ENCODE measurements at places on chromosomes 6 and 20. TPM values are rescaled to one million over a fixed set of nuclear protein-coding genes. Genes with fewer than 3 reads are reported as not detected.

DNA sequence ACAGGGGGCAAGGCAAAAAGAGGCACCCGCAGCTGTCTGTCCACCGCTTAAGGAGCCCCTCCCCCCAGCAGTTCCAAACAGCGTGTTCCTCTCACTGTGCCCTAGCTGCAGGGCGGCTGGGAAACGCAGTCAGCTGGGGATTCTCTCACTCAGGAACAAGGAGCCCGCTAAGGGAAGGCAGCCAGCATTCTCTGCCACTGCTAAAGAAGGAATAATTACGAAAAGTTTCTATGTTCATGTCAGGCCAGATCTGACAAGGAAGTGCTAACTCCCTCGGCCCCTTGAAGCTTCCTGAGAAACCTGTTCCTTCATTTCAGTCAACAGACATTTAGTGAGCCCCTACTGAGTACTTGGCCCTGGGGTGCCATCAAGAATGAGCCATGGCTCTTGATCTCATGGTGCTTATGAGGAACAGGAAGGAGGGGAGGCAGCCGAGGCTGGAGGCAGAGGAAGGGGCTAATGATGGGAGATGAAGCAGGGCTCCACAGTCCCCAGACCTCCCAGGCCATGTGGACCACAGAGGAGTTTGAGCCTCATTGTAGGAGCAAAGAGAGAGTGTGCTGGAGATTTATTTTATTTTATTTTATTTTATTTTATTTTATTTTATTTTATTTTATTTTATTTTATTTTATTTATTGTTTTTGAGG is 101.7 kb upstream of the PMEPA1 start:
- DNase-seq, result no peak
- no peaks in the 10 kb centered on the region for H3K4me1 ChIP-seq
- H3K36me3 ChIP-seq, result no peaks in the 10 kb centered on the region
- no peaks in the 10 kb centered on the region for H3K27me3 ChIP-seq
- no peak overlapping the region for H3K4me3 ChIP-seq

DNA sequence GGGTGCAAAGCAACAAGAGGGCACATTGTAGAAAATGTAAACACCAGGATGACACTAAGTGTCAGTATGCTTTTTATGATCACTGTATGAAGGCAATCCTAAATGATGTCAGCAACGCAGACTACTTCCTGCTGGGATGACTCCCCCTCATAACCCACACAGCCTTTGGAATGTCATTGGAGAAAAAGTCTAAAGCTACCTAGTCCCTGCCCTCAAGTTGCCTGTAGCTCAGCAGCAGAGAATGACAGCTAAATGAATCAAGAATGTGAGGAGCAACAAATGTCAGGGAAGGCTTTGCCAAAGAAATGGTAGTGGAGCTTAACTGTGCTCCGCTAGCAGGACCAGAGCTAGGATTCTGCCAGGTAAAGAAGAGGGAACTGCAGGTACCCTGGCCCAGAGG is 555.6 kb downstream of the CD83 start:
- no peak overlapping the region for H3K27ac ChIP-seq
- no peaks in the 10 kb centered on the region for H3K27me3 ChIP-seq
- DNase-seq, result no peak
- no peaks in the 10 kb centered on the region for H3K4me1 ChIP-seq

DNA sequence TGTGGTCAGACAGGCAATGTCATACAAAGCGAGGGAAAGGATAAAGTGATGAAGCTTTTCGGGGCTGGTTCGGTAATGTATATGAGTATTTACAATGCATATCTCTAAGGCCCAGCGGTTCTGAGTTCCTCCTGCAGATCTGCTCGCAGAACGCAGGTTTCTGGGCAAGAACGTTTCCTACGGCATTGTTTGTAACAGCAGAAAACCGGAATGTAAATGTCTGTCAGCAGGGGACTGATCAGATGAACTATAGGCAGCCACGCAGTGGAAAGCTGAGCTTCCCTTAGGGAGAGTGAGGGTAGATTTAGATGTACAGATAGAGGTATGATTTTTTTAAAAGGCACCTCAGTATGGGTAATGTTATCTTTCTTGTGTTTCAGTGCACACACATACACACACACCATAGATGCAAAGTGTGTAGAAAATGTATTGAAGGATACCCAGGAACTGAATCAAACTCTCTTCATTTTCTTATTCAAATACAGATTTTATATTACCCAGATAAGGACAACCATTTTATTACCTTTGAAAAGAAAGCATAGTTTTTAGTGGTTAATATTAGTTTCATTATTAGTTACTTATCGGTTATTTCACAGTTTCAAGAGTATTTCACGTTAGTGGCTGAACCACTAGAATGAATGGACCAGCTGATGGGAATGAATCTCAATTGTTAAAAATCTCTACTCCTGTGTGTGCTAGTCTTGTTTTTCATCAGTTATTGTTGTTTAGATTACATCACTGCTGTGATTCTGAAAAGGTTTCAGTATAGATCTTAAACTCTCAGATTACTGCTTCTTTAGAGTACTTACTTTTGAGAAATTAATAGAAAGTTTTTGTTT is 56.2 kb downstream of the SNX9 start:
- no peak for DNase-seq
- H3K4me3 ChIP-seq, result no peak overlapping the region
- H3K36me3 ChIP-seq, result no peaks in the 10 kb centered on the region
- H3K27me3 ChIP-seq, result no peaks in the 10 kb centered on the region

DNA sequence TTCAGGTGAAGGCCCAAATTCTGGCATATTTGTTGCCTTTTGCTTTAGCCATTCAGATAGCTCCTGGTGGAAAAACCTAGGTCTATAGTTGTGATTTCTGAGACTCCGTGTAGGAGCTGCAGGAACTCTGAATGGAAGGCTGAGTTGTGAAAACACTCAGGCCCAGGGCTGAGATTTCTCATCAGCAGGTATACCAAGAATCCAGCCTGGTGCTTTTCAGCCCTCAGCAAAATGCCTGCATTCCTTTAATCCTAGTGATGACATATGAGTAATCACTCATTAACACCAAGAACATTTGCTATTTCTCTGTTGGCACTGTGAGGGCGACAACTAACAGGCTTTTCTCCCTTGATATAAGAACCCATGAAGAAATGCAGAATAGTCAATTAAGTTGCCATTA is 546.1 kb upstream of the MAN1A1 start:
- no peak overlapping the region for H3K4me3 ChIP-seq
- no peak for DNase-seq
- no peaks in the 10 kb centered on the region for H3K27me3 ChIP-seq
- H3K36me3 ChIP-seq, result no peaks in the 10 kb centered on the region
- H3K27ac ChIP-seq, result no peak overlapping the region
- H3K4me1 ChIP-seq, result no peaks in the 10 kb centered on the region

- no peak overlapping the region for H3K4me3 ChIP-seq
- no peaks in the 10 kb centered on the region for H3K27me3 ChIP-seq
- H3K27ac ChIP-seq, result no peak overlapping the region
- H3K4me1 ChIP-seq, result peaks cover 1% of the 10 kb centered on the region
Observed at GRCh38 chr6:5537132-5537531, 275.8 kb downstream of the FARS2 start.

GRCh38 chr6:31792761-31793171 is 2.8 kb downstream of the VARS1 start:
- H3K4me3 ChIP-seq, result no peak overlapping the region
- H3K27me3 ChIP-seq, result no peaks in the 10 kb centered on the region
- no peak for DNase-seq
- H3K4me1 ChIP-seq, result peaks cover 41% of the 10 kb centered on the region

DNA sequence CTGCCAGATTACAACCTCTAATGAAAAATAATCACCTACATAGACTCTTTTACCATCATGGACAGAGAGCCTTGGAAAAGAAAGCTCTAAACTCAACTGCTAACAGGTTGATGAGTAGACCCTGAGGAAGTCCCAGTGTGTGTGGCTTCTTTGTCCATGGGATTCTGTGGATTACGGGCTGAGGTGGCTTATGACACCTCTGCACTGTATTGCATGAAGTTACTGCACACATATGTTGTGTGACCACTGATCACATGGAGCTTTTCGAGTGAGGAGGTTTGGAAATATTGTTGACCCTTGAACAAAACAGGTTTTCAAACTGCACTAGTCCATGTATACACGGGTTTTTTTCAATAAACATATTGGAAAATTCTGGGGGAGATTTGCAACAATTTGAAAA is 124.4 kb downstream of the RIN2 start:
- no peak for DNase-seq
- no peaks in the 10 kb centered on the region for H3K4me1 ChIP-seq
- no peaks in the 10 kb centered on the region for H3K36me3 ChIP-seq
- H3K4me3 ChIP-seq, result no peak overlapping the region

DNA sequence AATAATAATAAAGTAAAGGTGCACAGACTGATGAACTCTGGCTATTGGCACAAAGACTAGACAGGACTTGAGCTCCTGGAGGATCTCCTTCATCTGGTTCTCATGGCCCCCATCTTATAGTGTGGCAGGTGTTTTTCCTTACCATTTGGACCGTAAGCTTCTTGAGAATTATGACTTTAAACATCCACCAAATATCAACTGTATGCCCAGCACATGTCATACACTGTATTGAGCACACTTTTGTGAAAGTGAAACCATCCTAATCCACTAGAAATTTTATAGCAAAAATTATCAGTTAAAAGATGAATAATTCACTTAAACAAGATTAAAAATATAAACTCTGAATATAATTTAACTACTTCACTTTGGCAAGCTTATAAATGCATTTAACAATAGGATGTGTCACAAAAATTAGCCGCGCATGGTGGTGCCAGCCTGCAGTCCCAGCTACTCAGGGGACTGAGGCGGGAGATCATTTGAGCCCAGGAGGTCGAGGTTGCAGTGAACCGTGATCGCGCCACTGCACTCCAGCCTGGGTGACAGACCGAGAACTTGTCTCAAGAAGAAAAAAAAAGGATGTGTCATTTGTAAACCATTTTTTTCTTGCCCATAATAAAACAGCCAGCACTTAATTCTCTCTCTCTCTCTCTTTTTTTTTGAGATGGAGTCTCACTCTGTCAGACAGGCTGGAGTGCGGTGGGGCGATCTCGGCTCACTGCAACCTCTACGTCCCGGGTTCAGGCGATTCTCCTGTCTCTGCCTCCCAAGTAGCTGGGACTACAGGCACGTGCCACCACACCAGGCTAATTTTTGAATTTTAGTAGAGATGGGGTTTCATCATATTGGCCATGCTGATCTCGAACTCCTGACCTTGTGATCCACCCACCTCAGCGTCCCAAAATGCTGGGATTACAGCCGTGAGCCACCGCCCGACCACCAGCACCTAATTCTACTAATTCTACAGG is 9.1 kb downstream of the HIVEP2 start:
- peak; percentile 37 for DNase-seq
- H3K4me3 ChIP-seq, result peak overlapping the region; percentile 32
- H3K4me1 ChIP-seq, result peaks cover 42% of the 10 kb centered on the region
- H3K27ac ChIP-seq, result peak overlapping the region; percentile 77
- peaks cover 3% of the 10 kb centered on the region for H3K36me3 ChIP-seq

GRCh38 chr6:163804991-163805390 is 390.5 kb downstream of the QKI start:
- H3K27ac ChIP-seq, result no peak overlapping the region
- no peak overlapping the region for H3K4me3 ChIP-seq
- peaks cover 2% of the 10 kb centered on the region for H3K27me3 ChIP-seq
- no peaks in the 10 kb centered on the region for H3K36me3 ChIP-seq
- DNase-seq, result no peak

DNA sequence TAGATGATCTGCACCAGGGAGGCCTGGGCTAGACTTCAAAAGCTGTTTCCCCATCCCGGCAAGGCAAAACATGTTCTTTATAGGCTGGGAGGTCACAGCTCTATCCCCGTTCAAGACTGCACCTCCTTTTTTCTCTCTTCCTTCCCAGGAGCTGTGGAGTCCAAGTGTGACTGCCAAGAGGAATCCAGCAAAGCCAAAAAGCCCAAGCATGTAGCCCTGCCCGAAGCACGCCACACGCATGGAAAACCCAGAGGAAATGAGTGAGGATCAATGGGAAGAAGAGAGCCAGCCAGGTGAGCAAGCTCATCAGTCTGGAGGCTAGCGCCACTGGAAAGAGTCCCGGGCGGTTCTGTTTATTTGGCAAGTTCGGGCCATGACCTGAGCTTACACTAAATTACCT is 240.4 kb downstream of the PRL start:
- no peak for DNase-seq
- no peak overlapping the region for H3K4me3 ChIP-seq
- H3K36me3 ChIP-seq, result no peaks in the 10 kb centered on the region
- H3K4me1 ChIP-seq, result no peaks in the 10 kb centered on the region
- H3K27me3 ChIP-seq, result no peaks in the 10 kb centered on the region

GRCh38 chr6:160679402-160679769 is 15.3 kb upstream of the LPA start:
- H3K4me1 ChIP-seq, result no peaks in the 10 kb centered on the region
- peaks cover 3% of the 10 kb centered on the region for H3K27me3 ChIP-seq
- no peak overlapping the region for H3K4me3 ChIP-seq
- H3K27ac ChIP-seq, result no peak overlapping the region
- H3K36me3 ChIP-seq, result no peaks in the 10 kb centered on the region
- no peak for DNase-seq

- H3K27me3 ChIP-seq, result no peaks in the 10 kb centered on the region
- no peaks in the 10 kb centered on the region for H3K36me3 ChIP-seq
- no peak overlapping the region for H3K4me3 ChIP-seq
- no peaks in the 10 kb centered on the region for H3K4me1 ChIP-seq
Observed at GRCh38 chr20:12886618-12887363, 122.0 kb upstream of the SPTLC3 start.

- no peaks in the 10 kb centered on the region for H3K36me3 ChIP-seq
- H3K4me1 ChIP-seq, result no peaks in the 10 kb centered on the region
- no peaks in the 10 kb centered on the region for H3K27me3 ChIP-seq
- no peak for DNase-seq
- H3K4me3 ChIP-seq, result no peak overlapping the region
Observed at GRCh38 chr20:14950633-14951032, 613.2 kb upstream of the FLRT3 start.

TMEM74B gene
- total RNA-seq, result not detected

THBD gene
- total RNA-seq, result 0.21 TPM

CRISP2 gene
- not detected for total RNA-seq

HLA-DQA1 gene
- total RNA-seq, result 21.9 TPM

WFDC5 gene
- total RNA-seq, result not detected

DNMT3B gene
- total RNA-seq, result 0.56 TPM

DAAM2 gene
- 0.03 TPM for total RNA-seq

PERP gene
- total RNA-seq, result 2.1 TPM

CLPSL2 gene
- not detected for total RNA-seq
